ENCODE measurements at places on chromosomes 4 and X. TPM values are rescaled to one million over a fixed set of nuclear protein-coding genes. Genes with fewer than 3 reads are reported as not detected.

The DGKK gene
- total RNA-seq: not detected

The WDR44 gene
- total RNA-seq: 12.4 TPM

The CPLX1 gene
- not detected for total RNA-seq

The RASGEF1B gene
- not detected for total RNA-seq

The IL21 gene
- not detected for total RNA-seq

The POU3F4 gene
- not detected for total RNA-seq

The HSFX2 gene
- total RNA-seq: not detected

The RAB40AL gene
- not detected for total RNA-seq

The CXCR3 gene
- total RNA-seq: not detected

The AMOT gene
- total RNA-seq: 0.23 TPM

The PPP2R2C gene
- 1.3 TPM for total RNA-seq

The TEX13B gene
- not detected for total RNA-seq

The LAMTOR3 gene
- 51.8 TPM for total RNA-seq

The RHOH gene
- 0.75 TPM for total RNA-seq

The NEIL3 gene
- 13.1 TPM for total RNA-seq

The ANK2 gene
- total RNA-seq: 16.2 TPM

The GSX2 gene
- total RNA-seq: not detected

The MAPK10 gene
- total RNA-seq: 4.3 TPM

The CMC4 gene
- 23.2 TPM for total RNA-seq

The PITX2 gene
- total RNA-seq: 60.5 TPM

The RBM47 gene
- total RNA-seq: 0.17 TPM

The TMEM144 gene
- 7.9 TPM for total RNA-seq

The EXOC1L gene
- total RNA-seq: not detected

The ZCCHC18 gene
- 0.64 TPM for total RNA-seq

The HCFC1 gene
- 36.8 TPM for total RNA-seq

The ASB9 gene
- 4.2 TPM for total RNA-seq

The AASDH gene
- 8.8 TPM for total RNA-seq

The REELD1 gene
- total RNA-seq: not detected

The XK gene
- 0.13 TPM for total RNA-seq

The MSX1 gene
- 13.4 TPM for total RNA-seq

The SMIM31 gene
- not detected for total RNA-seq

The ZNF182 gene
- total RNA-seq: 2.7 TPM

The MAGEB2 gene
- not detected for total RNA-seq

The CT45A1 gene
- not detected for total RNA-seq

The GPRASP2 gene
- total RNA-seq: 12.6 TPM

The PABPC5 gene
- 3.7 TPM for total RNA-seq

The ANOS1 gene
- not detected for total RNA-seq

The TKTL2 gene
- not detected for total RNA-seq

The ERVMER34-1 gene
- 0.26 TPM for total RNA-seq

The GPR119 gene
- total RNA-seq: not detected

The PNMA6A gene
- not detected for total RNA-seq

The AFM gene
- total RNA-seq: not detected

The BST1 gene
- total RNA-seq: 1.0 TPM

The GDPD2 gene
- total RNA-seq: not detected

The SLC34A2 gene
- not detected for total RNA-seq

The HS6ST2 gene
- not detected for total RNA-seq

The DGAT2L6 gene
- not detected for total RNA-seq

The GUCY1A1 gene
- not detected for total RNA-seq

The CFAP99 gene
- total RNA-seq: not detected

The HPGDS gene
- total RNA-seq: not detected

The TRAM1L1 gene
- total RNA-seq: 6.9 TPM

The INPP4B gene
- total RNA-seq: 17.2 TPM

The FAM9C gene
- total RNA-seq: not detected

The IL2RG gene
- not detected for total RNA-seq
